ENCODE measurements at places on chromosomes 12 and 14.

DNA sequence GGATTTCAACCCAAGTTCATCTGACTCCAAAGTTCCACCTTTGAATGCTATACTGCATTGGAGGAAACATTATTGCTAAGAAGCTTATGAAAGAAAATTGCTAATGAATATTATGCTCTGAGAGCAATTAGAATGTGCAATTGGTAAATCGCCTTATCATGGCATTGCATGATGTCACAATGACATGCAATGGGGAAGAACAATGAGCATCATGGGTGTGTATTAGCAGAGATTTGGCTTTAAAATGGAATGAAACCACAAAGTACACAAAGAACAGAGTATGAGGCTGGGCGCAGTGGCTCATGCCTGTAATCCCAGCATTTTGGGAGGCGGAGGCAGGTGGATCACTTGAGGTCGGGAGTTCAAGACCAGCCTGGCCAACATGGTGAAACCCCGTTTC is 34.7 kb downstream of the FOS start:
- no peak for DNase-seq

GRCh38 chr14:99248761-99249171 is 23.2 kb downstream of the BCL11B start:
- no peak for DNase-seq

GRCh38 chr14:100864206-100864605 is 38.3 kb downstream of the MEG3 start:
- DNase-seq, result no peak

GRCh38 chr12:132154341-132154761 is 10.1 kb downstream of the NOC4L start:
- DNase-seq, result no peak

GRCh38 chr12:51219322-51219721 is 1.5 kb upstream of the POU6F1 start:
- no peak for DNase-seq

GRCh38 chr12:123030686-123031085 is 50.2 kb downstream of the ARL6IP4 start:
- no peak for DNase-seq

GRCh38 chr14:49892301-49892635 is 614 bp upstream of the ARF6 start:
- peak; percentile 79 for DNase-seq

DNA sequence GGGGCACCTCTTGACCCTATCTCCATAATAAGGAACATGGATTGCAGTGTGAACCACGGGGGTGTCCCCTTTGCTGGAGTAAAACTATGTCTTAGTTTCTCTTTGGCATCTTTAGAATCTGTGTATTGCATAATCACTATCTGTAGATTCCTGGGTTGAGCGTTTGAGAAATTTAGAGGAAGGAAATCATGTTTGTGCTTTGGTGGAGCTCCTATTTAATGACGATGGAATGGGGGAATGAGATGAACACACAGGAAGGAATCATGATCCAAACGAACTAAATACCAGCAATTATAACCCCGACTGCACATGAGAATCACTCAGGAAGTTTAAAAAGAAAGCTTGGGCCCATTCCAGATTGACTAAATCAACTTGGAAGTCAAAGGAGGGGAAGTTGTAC is 1.3 kb upstream of the MYG1 start:
- DNase-seq, result peak; percentile 87

DNA sequence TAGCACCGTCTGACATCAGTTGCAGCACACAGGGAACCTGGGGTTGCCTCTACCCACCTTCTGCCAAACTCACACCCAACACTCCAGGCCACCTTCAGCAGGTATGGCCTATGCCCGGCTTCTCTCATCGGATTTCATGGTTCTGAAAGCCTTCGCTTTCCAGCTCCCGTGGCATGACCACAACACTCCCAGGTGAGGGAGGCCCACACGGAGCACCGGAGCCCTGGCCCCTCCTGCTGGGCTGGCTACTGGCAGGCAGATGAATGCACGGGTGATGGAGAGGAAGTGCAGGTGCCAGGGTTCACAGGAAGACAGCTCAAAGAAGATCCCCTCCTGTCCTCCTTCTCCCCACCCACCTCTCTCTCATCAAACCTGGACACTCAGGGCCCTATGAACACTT is 37.2 kb downstream of the CACNA2D4 start:
- DNase-seq, result no peak

DNA sequence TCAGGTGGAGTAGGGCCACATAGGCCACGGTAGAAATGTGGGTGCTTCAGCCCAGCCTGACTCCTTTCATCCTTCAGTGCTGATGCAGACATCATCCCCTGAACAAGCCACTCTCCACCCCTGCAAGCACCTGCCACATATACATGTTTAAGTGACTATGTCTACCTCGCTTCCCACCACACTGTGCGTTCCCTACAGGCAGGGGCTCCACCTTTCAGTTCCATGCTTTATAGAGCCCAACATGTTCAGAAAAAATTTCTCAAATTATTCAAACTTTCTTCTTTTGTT is 11.6 kb downstream of the SLC7A7 start:
- no peak for DNase-seq

DNA sequence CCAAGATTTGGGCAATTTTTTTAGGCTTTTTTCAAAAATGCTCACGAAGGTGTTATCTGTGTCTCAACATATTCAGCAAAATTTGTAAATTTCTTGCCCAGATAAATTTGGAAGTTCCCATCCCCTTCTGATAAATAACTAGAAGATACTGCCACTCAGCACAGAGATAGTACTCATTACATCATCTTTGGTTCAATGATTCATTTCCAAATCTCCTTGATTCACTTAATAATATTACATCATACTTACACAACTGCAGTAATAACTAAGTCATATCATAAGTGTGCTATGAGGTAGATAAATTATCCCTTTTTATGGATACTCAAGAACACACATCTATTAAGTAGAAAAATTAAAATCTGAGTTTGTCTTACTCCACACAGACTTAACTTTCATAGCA is 89.4 kb downstream of the RPAP3 start:
- DNase-seq, result peak; percentile 46

GRCh38 chr12:47839214-47839876 is 19.6 kb upstream of the HDAC7 start:
- DNase-seq, result no peak

- DNase-seq, result no peak
Measured at GRCh38 chr14:33279865-33280264, 341.2 kb downstream of the NPAS3 start.

GRCh38 chr12:1220127-1221092 is 229.4 kb downstream of the ERC1 start:
- DNase-seq, result no peak

DNA sequence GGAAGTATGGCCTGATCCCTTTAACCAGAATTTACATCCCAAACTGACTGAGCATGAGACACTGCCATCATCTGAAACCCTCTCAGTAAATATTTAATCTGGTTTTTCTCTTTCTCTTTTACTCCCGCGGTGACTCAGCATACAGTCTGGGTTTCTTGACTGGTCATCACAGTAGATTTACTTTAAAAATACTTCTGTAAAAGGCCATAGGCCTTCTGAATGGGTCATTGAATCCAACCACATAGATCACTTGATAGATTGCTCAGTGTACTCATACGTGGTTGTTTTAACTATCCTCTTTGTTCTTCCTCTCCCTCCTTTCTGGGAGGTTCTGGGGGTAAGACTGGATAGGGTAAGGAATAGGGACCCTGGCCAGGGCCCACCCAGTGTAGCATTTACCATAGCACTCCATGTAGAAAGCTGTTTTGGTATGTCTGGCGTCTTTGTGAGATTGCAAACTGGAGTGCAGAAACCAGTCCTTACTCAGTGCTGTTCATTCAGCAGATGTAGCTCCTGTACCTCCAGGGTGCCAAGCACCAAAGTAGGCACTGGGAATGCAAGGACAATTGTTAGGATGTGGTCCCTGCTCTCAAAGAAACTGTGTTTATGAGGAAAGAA is 165.7 kb downstream of the SRGAP1 start:
- peak; percentile 62 for DNase-seq

DNA sequence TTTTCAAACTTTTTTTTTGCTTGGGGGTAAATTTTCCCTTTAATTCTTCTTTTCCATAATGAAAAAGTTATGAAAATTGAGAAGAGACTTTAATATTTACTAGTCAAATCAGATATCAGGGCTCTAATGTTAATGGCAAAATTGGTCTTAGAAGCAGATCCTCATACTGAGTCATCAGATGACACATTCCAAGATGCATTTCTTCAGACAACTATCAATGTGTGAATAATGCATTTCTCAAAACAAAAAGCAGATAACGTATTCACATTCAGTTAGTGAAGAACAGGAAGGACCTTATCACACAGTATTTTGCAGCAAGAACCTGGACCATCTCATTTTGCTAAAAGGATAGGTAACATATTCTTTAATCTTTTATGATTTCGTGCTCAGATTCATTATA is 130.7 kb downstream of the GPHN start:
- DNase-seq, result peak; percentile 73

DNA sequence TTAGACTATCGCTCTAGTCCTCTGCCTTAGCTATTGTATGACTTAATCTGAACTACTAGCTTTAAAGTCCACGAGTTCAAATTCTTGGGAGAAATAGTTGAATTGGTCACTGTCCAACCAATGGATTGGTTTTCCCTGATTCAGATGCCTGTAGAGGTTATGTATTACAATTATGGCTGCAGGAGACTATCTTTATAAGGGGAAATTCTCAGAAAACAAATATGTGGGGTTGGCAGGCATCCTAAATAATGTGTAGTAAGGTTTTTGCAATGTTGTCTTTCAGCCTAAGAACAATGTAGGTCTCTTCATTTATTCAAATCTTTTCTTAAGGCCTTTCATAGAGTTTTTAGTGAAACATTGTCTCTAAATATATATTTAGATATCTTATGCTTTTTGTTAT is 26.9 kb downstream of the MYRFL start:
- peak; percentile 31 for DNase-seq

DNA sequence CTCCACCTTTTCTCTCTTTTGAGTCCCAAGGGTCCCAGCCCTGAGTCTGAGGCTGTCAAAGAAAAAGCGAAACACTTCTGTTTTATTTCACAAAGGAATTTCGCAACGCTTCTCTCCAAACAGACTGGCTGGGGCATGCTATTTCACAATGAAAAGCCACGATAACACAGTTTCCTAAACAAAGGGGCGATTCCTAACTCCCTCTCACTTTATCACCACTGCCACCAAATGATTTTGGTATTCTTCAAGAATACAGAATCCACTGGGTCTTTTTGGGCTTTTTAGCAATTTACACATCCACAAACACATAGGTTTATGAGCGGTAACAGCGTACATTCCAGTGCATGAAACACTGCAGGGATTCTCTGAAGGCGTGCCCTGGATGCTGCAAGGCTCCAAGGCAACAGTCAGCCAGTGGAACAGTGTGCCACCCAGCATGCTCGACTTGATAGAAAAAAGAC is 161.2 kb downstream of the DAD1 start:
- DNase-seq, result peak; percentile 76

GRCh38 chr14:94374749-94375260 is 13.6 kb downstream of the SERPINA1 start:
- no peak for DNase-seq

- DNase-seq, result no peak
Measured at GRCh38 chr12:1970331-1970900, 33.8 kb downstream of the DCP1B start.

Data from NCI-H226 (cell line).